ENCODE measurements at places on chromosomes 7 and 10.

- no peak for DNase-seq
Measured at GRCh38 chr10:75334720-75335119, 66.8 kb downstream of the ZNF503 start.

- no peak for DNase-seq
Measured at GRCh38 chr7:55350281-55350680, 14.9 kb upstream of the LANCL2 start.

DNA sequence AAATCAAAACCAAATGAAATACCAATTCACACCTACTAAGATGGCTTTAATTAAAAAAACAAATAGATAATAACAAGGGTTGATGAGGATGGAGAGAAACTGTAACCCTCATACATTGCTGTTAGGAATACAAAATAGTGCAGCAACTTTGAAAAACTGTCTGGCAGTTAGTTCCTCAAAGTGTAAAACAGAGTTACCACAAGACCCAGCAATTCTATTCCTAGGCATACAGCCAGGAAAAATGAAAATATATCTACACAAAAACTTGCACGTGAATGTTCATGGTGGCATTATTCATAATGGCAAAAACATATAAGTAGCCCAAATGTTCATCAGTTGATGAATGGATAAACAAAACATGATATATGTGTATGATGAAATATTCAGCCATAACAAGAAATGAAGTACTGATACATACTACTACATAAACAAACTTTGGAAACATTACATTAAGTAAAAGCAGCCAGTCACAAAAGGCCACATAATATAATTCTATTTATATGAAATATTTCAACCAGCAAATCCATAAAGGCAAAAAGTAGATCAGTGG is 83.5 kb downstream of the BRAF start:
- DNase-seq, result no peak

DNA sequence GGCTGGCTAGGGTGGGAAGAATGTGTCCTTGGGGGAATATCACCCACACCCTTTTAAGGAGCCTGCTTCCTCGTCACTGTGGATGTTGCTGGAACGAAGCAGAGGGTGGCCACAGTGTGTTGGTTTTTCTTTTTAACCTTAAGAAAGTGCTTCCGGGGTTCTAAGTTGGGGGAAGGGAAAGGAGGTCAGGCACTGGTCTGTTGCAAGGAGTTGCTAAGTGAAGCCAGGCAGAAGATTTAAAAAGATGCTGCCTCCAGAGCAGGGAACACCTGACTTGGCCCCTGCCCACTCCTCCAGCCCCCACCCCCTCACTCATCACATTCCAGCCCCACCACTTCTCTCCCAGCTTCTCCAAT is 213.1 kb downstream of the EMX2 start:
- no peak for DNase-seq

GRCh38 chr10:52631146-52631545 is 141.4 kb downstream of the MBL2 start:
- no peak for DNase-seq

DNA sequence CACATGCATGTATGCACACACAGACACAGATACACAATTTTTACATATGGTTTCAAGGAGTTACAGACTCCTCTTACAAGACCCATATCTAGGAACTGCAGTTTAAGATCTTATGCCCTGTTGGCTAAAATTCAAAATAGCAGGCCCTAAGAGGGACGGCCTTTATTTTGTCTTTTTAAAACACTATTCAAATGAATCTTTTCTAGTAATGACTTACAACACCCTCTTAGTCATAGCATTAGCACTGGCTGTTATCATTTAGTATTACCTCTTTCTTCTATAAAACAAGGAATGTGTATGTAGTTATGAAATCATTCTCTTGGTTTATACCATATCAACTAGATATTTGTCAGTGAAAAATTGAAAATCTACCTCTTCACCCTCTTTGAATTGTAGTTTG is 15.3 kb downstream of the PAPSS2 start:
- DNase-seq, result no peak

DNA sequence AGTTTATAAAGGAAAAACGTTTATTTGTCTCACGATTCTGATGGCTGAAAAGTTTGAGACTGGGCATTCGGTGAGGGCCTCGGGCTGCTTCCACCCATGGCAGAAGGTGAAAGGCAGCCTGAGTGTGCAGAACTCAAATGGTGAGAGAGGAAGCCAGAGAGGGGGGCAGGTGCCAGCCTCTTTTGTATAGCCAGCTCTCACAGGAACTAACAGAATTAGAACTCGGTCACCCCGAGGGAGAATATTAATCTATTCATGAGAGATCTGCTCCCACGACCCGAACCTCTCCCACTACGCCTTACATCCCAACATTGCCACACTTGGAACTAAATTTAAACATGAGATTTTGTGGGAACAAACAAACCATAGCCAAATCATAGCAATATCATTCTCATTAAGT is 112.6 kb downstream of the ZPBP start:
- no peak for DNase-seq

- DNase-seq, result no peak
Measured at GRCh38 chr7:15820319-15820718, 133.8 kb upstream of the MEOX2 start.

Data from T-cell (primary cell).